ENCODE measurements at places on chromosomes 5 and 9.
A peak's percentile ranks its signal among the peaks of the same experiment; 100 is the strongest.

DNA sequence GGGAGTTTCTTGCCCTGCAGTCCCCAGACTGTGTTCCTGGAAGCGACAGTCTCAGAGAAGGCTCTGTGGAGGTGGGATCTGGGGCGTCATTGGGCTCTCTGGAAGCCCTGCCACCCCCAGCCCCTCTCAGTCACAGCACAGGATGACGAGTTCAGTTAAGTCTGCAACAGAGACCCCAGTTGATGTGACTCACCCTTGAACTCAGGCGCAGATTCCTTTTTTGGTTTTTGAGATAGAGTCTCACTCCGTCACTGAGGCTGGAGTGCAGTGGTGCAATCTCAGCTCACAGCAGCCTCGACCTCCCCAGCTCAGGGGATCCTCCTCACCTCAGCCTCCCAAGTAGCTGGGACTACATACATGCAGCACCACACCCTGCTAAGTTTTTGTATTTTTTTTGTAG, 8.3 kb downstream of the HRH2 start:
- DNase-seq = no peak

DNA sequence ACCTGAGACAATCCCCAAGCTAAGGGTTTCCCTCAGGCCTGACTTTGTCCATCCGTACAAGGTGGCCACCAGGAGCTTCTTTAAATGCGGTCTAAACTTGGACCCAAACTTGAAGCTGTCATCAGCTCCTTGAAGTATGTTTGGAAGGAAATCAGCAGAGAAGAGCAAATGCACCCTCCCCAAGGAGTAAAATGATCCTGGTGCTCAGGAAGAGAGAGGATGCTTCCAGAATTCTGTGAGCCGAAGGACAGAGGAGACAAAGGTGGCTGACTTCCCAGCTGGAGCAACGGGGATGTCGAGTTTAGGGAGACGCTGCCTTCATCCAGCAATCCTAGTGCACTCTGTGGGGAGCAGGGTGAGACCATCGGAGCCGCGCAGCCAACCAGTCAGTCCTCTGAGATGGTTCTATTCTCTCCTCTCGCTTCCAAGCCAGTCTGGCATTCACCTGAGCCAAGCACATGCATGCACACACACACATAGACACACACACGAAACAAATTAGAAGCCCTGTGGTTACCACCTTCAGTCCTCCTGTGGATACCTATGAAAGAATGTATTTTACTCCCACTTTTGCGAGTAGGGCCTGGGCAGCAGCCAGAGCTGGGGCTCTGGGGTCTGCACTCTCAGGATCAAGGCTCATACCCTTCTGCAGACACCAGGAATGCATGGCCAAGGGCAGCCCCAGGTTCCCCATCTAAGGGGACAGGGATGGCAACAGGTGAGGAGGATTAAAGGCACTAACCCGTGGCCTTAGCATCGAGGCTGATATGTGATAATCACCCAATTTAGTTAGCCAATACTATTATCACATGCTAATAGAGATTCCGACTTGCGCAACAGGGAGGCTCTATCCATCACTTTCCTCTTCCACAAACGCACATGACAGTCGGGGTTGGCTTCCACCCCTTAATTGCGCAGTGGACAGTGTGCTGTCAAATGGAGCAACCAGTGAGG, 75.8 kb downstream of the GTF3C4 start:
- no peak for DNase-seq

- DNase-seq = no peak
Measured at GRCh38 chr9:135663451-135663770, 302 bp downstream of the LCN9 start.

DNA sequence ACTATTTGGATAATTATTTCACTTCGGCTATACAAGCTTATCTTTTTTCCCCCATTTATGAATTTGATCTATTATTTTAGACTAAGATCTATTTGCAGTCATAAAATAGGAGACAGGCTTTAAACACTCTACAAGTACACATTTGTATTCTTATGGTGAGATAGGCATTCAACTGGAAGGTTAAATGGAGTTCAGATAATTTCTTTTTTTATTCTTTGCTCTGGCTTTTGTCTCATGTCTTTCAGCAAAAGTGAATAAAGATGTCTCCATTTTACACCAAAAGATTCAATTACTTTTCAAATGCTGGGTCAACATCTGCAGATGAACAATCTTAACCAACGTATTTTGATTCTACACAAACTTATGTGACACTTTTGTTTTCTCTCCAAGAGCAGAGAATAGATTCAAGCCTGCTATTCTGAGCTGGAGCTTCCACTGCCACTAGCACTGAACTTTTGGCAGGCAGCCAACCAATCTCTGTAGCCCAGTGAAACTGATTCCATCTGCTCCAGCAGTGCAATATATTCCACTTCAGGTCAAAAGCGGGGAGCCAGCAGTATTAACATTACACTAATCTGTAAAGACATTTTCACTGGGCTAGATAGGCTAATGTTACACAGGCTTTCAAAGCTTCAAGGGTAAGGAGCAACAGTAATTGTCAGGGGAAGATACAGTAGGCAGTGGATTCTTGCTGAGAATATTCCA, 452.0 kb upstream of the ZNF608 start:
- no peak for DNase-seq

DNA sequence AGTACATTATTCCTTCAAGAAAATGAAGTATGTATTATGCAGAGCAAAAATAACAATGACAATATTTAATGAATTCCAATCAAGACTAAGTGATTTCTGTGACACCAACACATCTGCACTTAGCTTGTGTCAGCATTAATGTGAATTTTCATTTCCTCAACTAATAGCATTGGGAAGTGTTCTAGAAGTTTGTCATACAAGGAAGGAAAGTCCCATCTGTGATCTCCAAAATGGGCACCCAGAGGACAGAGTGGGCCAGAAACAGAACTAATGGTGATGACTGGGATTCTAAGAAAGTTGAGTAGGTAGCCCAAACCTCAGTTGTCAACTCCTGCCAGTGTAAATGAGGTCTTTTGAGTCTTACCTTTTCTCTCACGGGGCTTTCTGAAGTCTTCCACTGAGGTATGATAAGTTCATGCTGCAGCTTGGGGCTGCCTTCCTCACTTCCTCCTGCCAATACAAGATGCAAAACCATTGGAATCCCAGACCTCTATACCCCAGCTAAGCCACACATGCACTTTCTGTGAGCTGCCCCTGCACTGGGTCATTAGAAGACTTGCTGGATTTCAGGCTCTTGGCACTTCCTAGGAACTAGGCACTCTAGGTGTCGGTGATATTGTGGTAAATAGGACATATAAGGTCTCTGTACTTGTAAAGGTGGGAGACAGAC, 4.9 kb downstream of the ADAM19 start:
- no peak for DNase-seq

DNA sequence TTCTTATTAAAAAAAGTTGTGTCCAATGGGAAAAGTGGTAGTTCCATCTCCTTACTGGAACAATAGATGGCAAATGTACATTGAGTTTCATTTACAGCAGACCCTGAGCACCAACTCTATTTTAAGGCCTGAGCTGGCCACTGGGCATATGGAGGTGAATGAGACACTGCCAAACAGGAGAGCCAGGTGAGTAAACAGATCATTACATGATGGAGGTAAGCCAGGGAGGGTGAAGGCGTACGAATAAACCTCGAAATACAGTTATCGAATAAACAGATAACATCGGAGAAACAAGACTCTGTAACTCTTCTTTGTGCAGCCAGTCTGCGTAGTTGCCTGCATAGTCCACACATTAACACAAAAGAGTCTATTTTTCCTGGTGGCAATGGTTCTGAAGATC, 446.4 kb upstream of the KLF4 start:
- no peak for DNase-seq

DNA sequence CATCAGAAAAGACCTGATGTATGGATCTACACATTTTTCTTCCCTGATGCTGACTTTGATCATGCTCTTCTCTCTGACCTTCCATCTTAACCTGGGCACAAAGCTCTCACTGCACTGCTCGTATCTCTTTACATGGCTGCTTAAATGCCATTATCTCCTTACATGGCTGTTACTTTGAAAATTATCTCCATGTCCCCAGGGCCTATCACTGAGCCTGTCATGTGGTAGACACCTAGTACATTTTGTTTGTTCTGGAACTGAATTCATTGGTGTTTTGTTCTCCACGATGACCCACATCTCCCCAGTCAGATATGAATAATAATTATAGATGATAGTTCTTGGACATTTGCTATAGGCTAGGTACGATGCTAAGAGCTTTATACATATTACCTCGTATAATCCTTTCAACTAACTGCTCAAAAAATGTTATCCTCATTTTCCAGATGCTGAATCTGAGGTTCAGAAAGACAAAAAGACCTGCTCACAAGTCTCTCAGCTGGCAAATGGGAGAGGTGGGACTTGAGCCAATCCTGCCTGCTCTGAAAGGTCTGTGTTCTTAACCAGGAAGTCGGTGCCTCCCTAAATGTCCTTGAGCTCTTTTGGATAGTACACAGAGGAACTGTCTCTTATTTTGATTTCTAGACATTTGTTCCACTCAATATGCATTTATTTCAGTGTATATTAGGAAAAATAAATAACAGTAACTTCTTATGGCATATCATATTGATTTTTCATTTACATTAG, 9.8 kb upstream of the CPEB4 start:
- DNase-seq = no peak

GRCh38 chr5:8906303-8906967, 639.4 kb downstream of the SEMA5A start:
- no peak for DNase-seq

DNA sequence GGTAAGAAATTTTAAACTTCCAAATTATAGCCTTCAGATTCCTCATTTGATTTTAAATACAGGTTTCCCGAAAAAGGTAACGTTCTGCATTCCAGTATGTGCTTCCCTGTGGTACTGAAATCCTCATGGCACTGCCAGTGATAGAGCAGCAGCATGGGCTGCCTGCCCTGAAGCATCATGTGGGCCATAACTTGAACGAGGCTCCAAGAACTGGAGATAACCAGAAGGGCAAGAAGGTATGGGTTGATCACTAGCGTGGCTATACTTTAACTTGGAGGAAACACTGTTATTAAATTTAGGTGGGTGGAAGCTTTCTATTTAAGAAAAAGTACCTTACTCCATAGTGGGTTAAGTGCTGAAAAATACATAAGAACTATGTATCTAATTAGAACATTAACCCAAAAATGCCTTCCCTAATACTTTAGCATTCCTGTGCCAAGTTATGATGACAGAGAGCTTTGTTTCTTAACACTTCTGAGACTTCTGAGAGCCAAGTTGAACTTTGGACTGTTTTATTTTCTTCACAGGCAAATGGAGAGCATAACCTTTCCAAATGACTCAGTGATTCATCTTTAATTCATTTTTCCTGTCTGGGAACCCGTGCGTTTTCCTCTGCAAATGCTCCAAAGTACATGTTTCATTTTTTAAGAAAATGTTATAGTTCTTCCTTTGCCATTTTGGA, 191.5 kb upstream of the GNA14 start:
- no peak for DNase-seq

DNA sequence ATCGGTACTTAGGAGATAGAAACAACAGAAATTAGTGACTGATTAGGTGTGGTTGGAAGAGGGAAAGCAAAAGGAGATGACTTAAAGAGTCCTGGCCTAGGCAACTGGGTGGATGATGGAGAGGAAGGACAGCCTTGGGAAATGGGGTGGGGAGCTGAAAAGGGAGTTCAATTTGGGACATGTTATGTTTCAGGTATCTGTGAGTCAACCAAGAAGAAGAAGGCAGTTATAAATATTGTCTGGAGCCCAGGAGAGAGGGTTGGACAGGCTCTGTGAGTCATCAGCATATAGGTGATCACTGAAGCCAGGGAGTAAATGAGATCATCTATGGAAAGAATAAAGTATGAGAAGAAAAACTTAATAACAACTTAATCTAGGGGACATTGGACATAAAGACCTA, 357.7 kb downstream of the NPR3 start:
- DNase-seq = no peak

DNA sequence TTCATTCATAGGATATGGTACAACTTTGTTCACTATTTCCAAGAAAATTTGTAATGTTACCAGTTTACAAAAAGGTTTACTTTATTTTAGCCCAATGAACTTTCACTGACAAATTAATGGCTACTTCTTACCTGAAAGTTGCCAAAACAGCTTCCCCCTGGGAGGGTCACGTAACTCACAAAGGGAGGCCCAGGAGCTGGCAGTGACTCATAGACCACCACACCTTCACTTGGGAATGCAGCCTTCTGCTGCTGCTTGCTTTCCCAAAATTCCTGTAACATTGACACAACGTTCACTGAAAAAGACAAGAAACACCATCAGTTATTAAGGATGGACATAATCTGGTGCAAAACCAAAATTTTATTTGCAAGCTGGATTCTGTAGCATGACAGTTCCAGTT, 18.1 kb downstream of the LIX1 start:
- no peak for DNase-seq

GRCh38 chr5:83430130-83431010, 41.2 kb upstream of the VCAN start:
- peak; percentile 33 for DNase-seq

GRCh38 chr9:36029765-36030528, 6.8 kb upstream of the RECK start:
- no peak for DNase-seq

- DNase-seq = peak; percentile 35
Measured at GRCh38 chr5:97009212-97009898, 73.5 kb downstream of the LNPEP start.
